Stimulated activated CD8-positive, alpha-beta memory T cell treated with anti-CD3 and anti-CD28 coated beads, Interleukin-4, amount 100 ng/mL, for 1 hour (primary cell): ENCODE measurements at places on chromosomes 5 and 9.

DNA sequence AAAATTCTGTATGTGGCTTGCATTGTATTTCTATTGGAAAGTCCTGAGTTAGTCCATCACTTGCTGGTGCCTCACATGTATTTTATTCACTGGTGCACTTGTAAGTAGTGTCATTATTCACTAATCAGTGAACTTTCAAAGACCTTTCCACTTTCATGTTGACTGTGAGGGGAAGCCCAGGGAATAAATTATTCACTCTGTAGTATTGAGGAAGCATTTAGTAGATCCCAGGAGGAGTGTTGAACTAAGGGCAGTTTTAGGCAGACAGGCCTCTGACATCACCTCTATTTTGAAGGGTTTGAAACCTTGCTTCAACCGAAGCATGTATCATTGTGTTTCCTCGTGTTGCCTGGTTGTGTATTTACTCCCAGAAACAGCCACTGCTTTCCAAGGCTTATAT, 705.4 kb upstream of the RIOK2 start:
- no peak for DNase-seq

- DNase-seq, result no peak
Observed at GRCh38 chr5:125302577-125302976, 556.1 kb upstream of the ZNF608 start.

DNA sequence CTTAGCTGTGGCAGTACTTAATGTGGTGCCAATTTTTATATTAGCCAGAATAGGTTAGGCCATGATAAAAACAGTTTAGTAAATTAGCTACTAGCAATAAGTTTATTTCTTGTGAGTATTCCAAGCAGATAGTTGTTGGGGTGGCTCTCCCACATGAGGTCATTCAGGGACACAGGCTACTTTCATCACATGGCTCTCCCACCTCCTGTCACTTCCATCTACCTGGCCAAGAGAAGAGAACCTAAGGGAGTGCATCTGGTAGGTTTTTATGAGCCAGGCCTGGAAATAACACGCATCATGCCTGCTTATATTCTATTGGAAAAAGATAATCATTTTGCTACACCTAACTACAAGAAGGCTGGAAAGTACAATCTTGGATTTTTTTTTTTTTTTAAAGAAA, 161.4 kb upstream of the CCNH start:
- DNase-seq, result no peak

- DNase-seq, result no peak
Observed at GRCh38 chr9:20043035-20043434, 254.2 kb upstream of the SLC24A2 start.

DNA sequence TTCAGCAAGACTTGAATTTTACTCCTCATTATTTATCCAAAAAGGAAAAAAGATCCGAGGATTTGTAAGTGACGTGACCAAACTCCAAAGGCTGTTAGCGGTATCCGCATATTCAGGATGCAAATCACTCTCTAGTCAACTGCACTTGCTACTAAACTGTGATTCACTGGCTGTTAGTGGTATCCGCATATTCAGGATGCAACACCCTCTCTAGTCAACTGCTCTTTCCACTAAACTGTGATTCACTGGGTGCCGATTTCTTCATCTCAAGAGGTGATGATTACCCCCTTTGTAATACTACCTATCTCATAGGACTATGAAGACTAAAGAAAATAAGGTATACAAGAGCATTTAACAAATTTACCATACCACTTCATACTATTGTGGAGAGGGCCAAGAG, 5.7 kb downstream of the MAPKAP1 start:
- no peak for DNase-seq

GRCh38 chr9:98860871-98861293, 53.4 kb downstream of the GALNT12 start:
- DNase-seq, result no peak

DNA sequence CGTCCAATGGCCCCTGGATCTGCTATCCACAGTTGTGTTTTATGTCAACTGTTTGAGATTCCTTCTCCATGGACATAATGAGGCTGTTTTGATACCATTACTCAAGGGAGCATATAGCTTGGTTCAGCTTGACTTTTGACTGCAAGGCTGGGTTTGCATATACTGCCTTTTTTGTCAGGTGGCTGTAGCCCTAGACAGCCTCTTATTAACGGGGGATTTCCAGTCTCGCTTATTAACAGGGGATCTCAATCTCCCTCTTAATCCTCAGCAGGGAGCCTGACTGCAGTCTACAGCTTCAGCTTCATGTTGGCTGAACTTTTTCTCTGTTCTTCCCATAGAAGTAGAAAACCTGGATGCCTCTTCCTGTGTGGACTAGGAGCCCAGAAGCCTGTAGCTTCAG, 73.7 kb upstream of the TNC start:
- no peak for DNase-seq

DNA sequence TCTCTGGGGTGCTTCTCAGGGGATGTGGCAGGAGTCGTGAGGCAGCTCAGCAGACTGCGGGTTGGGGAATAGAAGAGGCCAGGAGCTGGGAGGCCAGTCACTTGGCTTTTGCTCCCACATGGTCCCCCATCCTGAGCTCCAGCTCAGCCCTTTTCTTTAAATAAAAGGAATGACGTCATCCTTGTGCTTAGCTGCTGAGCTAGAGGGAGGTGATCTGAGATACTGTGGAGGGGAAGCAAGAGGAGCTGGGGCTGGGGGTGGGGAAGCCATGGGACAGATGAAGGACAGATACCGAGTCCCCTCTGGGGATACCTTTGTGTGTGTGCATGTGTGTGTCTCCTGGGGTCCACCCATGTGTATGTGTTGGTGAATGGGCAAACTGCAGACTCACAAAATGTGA, 89.0 kb upstream of the ARAP3 start:
- no peak for DNase-seq

DNA sequence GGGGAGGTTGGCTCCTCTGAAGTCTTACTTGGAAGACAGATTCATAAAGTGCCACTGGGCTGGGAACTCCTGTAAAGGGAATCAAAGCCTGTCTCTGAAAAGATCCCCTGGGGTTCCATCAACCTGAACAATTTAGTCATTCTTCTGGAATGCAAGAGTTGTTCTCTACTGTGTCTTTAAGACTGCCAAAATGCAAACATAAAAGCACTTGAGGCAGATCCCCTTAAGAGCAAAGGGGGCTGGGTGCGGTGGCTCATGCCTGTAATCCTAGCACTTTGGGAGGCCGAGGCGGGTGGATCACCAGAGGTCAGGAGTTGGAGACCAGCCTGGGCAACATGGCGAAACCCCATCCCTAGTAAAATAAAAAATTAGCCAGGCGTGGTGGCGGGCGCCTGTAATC, 16.7 kb downstream of the CDKN2AIPNL start:
- no peak for DNase-seq

- DNase-seq, result no peak
Observed at GRCh38 chr5:10853154-10853553, 92.1 kb upstream of the DAP start.

GRCh38 chr9:105168870-105169319, 75.6 kb upstream of the SLC44A1 start:
- no peak for DNase-seq

GRCh38 chr5:947626-948471, 55.2 kb downstream of the TRIP13 start:
- no peak for DNase-seq

DNA sequence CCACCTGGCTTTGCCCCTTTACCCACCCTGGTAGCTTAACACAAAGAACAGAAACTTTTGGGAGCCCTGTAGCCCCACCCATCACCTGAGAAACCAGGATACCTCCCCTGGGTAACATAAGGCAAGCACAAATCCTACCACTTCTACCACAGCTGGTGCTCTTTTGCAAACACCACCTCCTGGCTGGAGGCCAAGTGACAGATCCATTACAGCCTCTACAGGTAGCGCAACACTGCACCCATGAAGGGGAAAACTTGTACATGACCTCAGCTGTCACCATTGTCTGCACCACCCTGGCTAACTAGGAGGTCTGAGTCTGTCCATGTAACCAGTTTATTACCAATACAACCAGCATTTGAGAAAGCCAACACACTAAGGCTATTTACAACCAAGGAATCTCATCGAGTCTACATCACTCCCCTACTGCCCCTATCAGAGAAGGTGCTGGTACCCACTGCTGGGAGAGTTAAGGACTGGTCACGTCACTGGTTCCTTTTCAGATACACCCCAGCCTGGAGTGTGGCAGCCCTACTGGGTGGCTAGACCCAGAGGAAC, 128.6 kb downstream of the PJA2 start:
- no peak for DNase-seq

DNA sequence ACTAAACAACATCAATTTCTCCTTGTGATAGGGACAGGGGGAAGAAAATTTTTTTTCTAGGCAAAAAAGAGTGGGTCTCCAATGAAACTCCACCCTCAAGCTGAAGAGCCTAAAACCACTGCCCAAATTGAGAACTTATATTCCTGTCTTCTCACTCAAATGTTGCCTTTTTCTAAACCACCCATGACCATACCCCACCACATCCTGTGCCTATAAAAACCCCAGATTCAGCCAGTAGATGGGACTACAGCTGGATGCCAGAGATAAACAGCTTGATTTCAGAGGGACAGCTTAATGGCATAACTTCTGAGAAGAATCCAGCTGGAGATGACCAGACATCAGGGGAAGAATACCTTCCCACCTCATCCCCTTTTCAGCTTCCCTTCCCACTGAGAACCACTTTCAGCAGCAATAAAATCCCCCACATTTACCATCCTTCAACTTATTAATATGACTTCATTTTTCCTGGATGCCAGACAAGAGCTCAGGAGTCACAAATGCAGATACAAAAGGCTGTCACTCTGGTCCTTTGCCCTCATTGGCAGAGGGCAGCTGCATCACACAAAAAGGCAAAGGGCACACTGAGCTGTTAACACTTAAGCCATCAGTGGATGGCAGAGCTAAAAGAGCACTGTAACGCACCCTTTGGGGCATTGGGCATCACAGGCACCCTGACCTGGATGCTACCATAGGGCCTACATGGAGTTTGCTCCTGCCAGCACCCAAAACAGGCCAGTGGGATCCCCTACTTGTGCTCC, 972.5 kb upstream of the CTNND2 start:
- no peak for DNase-seq

- DNase-seq, result no peak
Observed at GRCh38 chr9:72401396-72401795, 36.4 kb upstream of the ZFAND5 start.

- no peak for DNase-seq
Observed at GRCh38 chr5:119370486-119370885, 14.7 kb downstream of the TNFAIP8 start.

DNA sequence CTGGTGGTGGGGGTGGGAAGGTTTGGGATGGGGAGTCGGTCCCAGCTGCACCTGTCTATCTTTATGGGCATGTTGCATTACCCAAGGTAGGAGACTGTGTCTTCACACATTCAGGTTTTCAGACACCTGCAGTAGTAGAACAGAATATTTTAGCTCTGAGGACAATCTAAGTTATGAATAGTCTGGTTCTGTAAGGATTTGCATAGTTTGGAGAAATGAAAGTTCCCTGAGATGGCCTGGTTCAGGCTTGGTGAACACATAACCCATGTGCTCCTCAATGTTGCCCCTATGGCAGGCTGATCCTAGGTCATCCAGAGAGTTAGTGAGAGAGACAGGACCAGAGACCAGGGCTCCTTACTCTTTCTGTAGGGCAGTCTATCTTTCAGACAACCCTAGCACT, 20.7 kb downstream of the TNFSF8 start:
- no peak for DNase-seq

GRCh38 chr5:98774192-98775033, 950 bp downstream of the RGMB start:
- no peak for DNase-seq

DNA sequence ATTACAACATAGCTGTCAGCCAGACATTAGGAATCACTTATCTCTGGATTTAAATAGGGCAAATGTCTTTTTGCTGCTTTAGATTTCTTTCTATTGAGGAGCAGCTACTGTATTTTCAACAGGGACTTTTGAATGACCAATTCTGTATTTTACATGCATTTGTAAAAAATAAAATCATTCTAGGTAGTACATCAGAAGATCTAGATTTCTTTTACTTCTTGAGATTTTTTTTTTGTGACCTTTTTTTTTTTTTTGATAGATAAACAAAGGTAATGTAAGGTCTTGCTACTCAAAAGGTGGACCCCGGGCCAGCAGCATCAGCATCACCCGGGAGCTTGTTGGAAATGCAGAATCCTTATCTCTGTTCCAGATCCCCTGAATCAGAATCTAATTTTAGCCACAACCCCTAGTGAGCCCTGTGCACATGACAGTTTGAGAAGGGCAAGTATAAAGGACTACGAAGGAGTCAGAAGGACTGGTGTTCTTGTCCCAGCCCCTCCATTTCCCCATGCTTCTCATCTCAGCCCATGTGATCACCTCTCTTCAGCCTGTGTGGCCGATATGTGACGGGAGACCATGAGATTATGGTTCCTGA, 37.7 kb upstream of the CKMT2 start:
- DNase-seq, result no peak

GRCh38 chr5:129857116-129857515, 47.1 kb upstream of the CHSY3 start:
- no peak for DNase-seq

DNA sequence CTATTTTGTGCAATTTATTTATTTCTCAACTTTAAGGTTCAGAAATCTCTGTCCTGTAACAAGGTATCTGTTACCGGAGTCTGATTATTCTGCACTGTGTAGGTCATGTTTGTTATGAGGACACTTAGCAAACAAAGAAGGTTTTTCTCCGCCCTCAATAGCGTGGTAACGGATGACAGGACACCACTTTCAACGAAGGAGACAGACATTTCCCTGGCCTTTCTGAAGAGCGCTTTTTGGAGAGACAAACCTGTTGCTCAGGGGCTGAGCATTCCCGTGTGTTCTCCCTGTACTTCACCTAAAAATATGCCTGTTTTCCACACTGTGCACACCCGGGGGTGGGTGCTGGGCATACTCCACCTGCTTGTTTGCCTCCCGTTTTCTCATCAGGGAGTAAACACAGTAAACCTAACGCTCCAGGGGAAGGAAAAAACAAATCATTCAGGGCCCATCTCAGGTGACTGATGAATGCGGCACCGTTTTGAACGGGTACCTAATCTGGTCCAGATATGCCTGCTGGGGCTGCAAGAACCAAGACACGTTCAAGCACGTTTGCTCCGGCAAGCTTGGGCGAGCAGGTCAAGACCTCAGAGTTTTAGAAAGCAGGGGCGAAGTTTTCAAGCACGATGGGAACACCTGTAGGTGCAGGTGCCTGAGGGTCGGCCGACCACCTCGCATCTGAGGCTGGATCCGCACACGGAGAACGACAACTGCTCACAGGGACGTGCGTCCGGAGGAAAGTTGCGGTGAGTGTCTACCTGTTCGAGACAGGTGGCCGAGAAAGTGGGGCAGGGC, 859 bp downstream of the RETREG1 start:
- DNase-seq, result no peak

DNA sequence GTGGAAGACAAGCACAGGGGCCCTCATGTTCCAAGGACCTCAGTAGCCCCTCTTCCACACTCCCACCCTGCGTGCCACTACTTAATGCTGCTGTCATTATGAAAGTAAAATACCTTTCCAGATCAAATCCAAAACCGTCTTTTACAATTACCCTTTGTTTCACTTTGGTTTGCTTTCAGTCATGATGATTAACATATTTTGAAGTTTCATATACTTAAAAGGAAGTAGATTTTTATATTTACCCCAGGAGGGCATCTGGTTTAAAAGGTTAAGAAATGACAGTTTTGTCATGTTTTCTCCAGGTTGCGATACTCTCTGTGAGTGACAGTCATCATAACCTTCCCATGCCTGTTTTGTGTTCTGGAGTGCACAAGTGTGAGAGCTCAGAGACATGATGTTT, 13.5 kb upstream of the MAP1B start:
- no peak for DNase-seq
